M059J (cell line): ENCODE measurements at places on chromosomes 6 and 20.

DNA sequence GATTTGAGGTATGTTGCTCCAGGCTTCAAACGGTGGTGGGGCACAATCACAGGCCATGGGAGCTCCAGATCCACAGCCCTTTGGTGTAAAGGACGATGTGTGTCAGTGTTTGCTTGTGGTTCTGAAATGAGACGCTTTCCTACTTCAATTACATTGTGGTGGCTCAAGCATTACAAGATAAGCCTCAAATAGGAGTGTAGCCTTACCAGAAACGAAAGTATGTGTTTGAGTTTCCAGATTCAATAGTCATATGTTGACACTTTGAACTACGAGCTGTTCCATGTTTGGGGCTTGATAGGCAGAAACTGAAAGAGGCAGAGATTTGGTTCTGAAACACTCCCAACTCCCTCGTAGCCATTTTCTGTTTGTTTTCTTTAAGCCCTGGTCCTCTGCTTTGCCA lies 187.1 kb downstream of the MYLK4 start:
- DNase-seq = peak; percentile 42

GRCh38 chr6:147384737-147385710 lies 123.5 kb upstream of the SAMD5 start:
- no peak for DNase-seq

- no peak for DNase-seq
Observed at GRCh38 chr20:49367113-49367512, 89.3 kb upstream of the ZNFX1 start.

GRCh38 chr6:103177791-103178190 lies 1681.9 kb downstream of the HACE1 start:
- no peak for DNase-seq

- DNase-seq = no peak
Observed at GRCh38 chr20:18702736-18703135, 110.8 kb upstream of the SCP2D1 start.

GRCh38 chr6:106539936-106540335 lies 89.4 kb downstream of the RTN4IP1 start:
- DNase-seq = no peak

GRCh38 chr6:125446011-125446410 lies 144.2 kb upstream of the HDDC2 start:
- DNase-seq = no peak

GRCh38 chr6:50724381-50725124 lies 11.2 kb downstream of the TFAP2D start:
- DNase-seq = no peak

DNA sequence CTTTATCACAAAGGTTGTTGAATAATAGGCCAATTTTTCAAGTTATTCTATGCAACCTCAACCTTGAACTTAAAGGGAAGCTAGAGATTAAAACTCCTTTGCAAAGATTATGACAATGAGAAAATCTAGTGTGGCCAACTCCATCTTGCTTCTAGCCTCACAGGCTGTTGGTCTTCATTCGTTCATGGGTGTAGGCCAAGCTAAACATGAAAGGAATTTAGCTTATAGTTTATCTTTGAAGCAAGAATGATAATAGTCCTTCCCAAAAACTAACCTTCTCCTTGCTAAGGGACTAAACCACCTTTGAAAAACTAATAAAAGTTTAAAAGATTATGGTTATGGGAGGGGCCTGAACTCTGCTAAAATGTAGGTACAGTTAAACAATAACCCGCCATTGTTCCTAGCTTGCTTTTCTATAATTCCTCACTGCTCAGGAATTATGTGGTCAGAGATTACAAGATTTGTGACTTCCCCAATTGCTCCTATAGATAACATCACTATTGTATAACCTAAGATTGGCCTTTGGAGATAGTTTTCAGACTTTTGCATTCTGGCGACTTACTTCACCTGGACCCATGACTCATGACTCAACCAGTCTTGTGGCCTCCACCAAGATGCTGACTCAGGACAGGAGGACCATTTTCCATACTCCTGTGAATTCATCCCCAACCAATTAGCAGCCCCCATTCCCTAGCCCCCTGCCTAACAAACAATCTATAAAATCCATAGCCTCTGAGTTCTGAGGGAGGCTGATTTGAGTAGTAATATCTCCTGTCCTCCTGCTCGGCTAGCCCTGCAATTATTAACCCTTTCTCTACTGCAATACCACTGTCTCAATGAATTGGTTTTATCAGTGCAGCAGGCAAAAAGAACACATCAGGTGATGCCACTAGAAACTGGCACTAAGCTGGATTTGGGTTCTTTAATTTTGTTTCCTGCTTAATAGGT lies 154.5 kb downstream of the CD83 start:
- DNase-seq = peak; percentile 95
